Posterior cingulate gyrus (tissue), 11 donors: ENCODE measurements at places on chromosomes 3 and 15.
A peak's percentile ranks its signal among the peaks of the same experiment; 100 is the strongest.

GRCh38 chr3:190552969-190553759 is 39.3 kb downstream of the IL1RAP start:
- no peak for DNase-seq

GRCh38 chr3:48273594-48274211 is 32.8 kb downstream of the ZNF589 start:
- no peak for DNase-seq

GRCh38 chr15:29470794-29471193 is 201.2 kb upstream of the NSMCE3 start:
- no peak for DNase-seq

DNA sequence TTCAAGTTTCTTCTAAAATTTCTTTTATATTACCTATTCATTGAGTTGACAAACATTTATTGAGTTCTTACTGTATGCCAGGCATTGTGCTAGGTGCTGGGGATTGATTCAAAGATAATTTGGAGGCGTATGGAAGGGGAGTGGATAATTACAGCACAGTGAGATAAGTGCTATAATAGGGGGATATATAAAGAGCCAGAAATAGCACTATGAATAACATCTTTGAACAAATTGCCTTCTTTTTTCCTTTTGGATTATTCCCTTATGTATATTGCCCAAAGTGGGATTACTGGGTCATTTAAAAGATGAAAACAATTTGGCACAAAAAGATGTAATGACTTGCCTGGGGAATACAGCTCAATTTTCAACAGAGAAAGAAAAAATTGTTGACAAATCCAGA is 64.6 kb downstream of the LPP start:
- no peak for DNase-seq

- DNase-seq = peak; percentile 47
These were observed 2.6 kb downstream of the CCDC9B start for GRCh38 chr15:40338041-40338657.

GRCh38 chr3:50322386-50323091 is at the start of gene HYAL2:
Gene HYAL2, minus strand, starts transcription at chr3:50322745. Its CDS starts 2,256 bp downstream, at chr3:50320489.
- DNase-seq = no peak

DNA sequence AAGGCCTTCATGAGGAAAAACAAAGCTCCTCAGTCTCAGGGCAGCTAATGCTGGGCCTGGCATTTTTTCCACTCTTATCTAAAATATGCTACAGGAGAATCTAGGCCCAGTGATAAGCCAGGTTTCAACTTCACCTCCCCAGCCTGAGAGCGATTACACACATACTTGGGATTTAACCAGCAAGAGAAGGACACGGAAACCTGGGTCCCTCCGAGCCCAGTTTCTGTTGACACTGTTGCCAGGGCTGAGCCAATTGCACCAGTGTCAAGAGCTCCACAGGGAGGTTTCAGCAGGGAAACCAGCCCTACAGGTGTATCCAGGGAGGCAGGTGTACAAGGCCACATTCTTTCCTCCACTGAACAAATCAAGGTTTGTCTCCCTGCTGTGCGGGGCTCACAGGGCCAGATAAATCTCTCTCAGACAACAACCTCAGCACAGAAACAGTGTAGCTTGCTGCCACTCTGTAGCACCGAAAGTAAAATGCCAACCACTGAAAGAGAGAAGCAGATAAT is 85.4 kb downstream of the MAGI1 start:
- DNase-seq = no peak

GRCh38 chr3:193874512-193874911 is 261.4 kb upstream of the HES1 start:
- no peak for DNase-seq

- no peak for DNase-seq
These were observed 283.9 kb upstream of the LYSMD4 start for GRCh38 chr15:100017140-100017539.
